Thymus (tissue), 14 donors: ENCODE measurements at places on chromosomes 12 and 14. TPM values are rescaled to one million over a fixed set of nuclear protein-coding genes. Genes with fewer than 3 reads are reported as not detected.

GRCh38 chr14:33480071-33480886, 470.6 kb downstream of the EGLN3 start:
- no peak for DNase-seq

- no peak for DNase-seq
These were observed 123.0 kb upstream of the DYRK2 start for GRCh38 chr12:67525617-67525884.

DNA sequence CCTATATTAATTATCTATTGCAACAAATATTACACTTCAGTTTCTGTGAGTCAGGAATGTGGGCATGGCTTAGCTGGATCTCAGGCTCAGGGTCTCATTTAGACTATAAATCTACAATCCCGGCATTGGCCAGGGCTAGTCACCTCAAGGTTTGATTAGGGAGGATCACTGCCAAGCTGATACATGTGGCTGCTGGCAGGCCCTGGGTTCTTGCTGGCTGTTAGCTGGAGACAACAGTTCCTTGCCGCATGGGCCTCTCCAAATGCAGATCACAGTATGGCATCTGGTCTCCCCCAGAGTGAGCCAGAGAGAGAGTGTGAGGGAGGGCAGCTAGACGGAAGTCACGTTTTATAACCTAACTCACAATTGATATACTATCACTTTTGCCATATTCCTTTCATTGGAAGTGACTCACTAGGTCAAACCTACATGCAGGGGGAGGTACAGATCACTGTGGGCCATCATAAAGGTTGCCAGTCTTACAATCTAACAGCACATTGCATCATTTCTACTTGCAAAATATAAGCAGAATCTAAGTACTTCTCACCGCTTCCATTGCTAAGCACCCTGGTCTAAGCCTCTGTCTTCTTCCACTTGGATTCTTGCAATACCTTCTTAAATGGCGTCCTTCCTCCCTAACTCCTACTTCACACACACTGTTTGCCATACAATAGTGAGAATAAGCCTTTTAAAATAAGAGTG, 174.0 kb upstream of the ARHGAP5 start:
- no peak for DNase-seq

DNA sequence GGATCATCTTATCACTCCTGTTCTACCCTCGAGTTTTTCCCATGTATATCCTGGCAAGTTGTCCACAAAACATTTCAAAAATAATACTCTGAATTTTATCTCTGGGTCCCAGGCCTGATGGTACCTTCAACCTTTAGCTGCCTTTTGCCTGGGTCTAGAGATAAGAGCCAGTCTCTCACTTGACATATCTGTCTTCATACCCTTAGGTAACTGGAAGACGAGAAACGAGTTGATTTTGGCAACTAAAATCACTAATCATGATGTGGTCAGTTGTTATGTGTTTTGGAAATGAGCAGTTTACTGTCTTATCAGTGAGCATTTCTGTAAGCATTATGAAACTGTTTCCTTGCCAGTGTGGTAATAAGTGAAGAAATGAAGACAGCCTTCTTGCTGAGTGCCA, 6.3 kb downstream of the RNF10 start:
- DNase-seq: no peak

GRCh38 chr12:74144396-74144795, 393.2 kb upstream of the ATXN7L3B start:
- no peak for DNase-seq

DNA sequence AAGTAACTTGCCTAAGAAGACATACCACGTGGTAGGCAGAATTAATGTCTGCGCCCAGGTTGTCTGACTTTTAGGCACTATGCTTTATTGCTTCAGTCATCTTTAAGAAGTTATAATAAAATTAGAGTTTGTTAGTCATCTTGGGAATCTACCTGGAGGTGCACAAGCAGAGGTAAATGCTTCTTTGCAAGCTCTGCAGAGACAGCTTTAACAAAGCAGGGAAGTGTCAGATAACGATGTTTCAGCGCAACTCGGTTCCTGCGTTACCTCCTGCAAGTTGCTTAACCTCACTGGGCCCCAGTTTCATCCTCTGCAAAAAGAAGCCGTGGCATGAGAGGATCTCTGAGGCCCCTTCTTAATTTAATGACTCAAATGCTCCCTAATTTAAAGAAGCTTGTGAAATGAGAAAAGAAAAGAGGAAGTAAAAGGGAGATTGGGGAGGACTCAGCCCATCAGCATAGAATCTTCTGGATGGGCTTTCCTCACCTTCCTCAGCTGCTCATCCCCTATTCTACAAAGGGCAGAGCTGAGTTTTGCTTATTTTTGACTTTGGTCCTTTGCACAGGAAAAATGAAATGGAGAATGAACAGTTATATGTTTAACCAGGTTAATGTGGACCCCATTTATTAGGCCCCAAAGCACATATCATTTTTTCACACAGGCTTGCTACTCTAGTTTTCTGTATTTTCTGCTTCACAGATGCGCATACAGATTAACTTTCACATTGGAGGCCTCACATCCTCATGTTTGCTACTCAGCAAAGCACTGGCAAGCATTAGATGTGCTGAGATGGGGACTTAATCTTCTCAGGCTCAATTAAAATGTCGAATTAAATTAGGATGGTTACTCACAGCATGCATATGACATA, 5.1 kb downstream of the ARHGDIB start:
- DNase-seq: no peak

The SYNDIG1L gene
- total RNA-seq: under 0.01 TPM

The TBX5 gene
- not detected for total RNA-seq

The INHBC gene
- not detected for total RNA-seq
